ENCODE measurements at places on chromosomes 11 and 22.

DNA sequence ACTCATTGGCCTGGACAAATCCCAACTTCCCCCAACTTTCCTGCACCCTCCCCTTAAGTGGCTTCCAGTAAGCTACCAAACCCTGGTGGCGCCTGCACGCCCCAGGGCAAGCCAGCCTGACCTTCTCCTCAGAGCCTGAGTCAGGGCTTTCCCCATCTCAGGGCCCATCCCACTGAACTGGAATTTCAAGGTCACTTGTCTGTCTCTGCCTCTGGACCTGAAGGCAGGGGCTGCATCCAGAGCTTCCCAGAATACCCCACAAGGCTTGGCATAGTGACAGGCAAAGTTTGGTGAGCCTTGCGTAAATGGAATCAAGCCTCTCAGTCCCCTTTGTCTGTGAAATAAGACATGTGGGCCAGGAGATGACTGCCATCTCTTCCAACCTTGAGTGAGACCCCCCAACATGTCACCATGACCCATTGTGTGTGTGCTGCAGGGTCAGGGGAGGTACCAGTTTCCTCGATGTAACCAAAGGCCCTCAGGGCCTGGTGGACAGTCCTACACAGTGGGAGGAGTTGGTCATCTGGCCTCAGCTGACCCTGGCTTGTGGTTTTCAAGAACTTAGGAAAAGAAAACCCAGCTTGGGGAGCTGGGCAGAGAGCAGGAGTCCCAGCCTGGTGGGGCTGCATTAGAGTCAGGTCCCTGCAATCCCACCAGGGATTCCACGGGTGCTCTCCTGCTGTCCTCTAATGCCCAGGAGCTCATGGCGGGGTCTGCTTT, 8.9 kb downstream of the ALX4 start:
- DNase-seq: no peak

DNA sequence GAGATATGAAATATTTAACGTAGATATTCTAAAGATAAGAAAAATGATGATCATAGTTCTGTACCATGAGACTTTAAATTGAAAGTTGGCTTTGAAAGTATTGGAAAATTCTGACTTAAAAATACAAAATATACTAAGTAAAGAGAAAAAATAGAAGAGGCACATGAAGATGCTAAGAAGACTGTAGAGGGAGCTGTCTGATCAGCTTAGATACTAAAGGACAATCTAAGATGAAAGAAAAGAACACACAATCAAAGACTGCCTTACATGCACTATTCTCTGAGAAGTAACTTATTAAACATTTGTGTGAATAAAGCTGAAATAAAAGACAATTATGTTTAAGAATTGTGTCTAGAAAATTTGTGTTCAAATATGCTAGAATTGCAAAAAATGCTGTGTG, 55.1 kb downstream of the RBMXL2 start:
- DNase-seq: no peak

DNA sequence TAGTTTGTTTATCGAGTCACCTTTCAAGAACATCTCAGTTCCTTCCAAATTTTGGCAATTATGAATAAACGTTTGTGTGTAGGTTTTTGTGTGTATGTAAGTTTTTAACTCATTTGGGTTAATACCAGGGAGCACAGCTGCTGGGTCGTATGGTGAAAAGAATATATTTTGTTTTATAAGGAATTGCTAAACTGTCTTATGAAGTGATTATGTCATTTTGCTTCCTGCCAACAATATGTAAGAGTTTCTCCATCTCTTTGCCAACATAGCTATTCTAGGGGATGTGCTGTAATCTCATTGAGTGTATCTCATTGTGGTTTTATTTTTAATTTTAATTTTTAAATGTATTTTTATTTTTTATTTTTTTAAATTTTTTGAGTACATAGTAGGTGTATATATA, 27.3 kb downstream of the BCL2L13 start:
- no peak for DNase-seq

DNA sequence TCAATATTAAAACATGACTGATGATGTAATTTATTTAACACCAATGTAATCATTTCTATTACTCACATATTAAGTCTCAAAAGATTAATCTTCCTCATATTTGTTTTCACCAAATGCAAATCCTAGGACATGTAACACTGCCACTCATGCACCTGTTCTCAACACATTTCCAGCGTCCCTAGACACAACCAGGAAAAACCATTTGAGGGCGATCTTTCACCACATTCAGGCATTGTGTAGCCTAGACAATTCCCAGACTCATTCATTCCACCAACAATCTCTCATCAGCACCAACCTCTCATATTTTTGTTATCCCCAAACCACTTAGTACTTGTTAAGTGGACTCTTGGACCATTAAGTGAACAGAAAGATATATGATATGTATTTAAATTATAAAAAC, 66.1 kb downstream of the SLC36A4 start:
- DNase-seq: no peak

- no peak for DNase-seq
Observed at GRCh38 chr11:992577-992976, 43.9 kb downstream of the MUC6 start.

DNA sequence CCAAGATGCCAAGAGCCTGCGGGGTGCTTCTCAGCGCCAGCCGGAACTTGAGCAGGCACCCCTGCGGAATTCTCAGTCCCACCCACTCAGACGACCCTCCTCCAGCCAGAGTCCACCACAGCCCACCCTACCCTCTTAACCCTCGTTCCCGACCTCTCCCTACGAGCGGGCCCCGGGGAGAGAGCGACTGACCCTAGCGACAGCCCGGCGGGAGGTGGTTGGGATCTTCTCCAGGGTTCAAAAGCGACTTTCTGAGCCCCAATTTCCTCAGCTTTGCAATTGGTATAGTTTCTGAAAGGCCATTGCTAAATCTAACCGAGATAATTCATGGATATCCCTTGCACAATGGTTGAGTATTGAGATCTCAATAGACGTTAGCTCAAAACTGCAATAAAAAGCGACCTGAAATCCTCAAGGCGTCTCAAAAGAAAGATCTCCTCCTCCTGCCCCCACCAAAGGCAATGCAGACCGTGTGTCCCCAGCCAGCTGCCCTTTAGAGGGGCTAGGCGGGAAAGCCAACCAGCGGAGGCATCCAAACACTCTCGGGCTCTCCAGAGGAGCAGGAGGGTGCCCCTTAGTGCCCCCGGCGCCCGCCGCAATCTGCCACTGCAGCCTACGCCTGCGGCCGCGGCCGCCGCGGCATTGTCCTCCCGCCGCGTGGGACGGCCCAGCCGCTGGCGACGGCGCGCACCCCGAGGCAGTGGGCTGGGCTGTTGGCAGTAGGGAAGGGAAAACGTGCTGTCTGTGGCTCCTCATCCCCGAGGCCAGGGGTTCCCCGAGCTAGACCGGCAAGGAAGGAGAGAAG, 1.5 kb upstream of the SLC6A5 start:
- DNase-seq: no peak

- DNase-seq: no peak
Observed at GRCh38 chr22:26481112-26481693, 2.4 kb downstream of the HPS4 start.

All from central memory CD8-positive, alpha-beta T cell (primary cell).